AML-193 (cell line): ENCODE measurements at places on chromosomes 2 and 18.

DNA sequence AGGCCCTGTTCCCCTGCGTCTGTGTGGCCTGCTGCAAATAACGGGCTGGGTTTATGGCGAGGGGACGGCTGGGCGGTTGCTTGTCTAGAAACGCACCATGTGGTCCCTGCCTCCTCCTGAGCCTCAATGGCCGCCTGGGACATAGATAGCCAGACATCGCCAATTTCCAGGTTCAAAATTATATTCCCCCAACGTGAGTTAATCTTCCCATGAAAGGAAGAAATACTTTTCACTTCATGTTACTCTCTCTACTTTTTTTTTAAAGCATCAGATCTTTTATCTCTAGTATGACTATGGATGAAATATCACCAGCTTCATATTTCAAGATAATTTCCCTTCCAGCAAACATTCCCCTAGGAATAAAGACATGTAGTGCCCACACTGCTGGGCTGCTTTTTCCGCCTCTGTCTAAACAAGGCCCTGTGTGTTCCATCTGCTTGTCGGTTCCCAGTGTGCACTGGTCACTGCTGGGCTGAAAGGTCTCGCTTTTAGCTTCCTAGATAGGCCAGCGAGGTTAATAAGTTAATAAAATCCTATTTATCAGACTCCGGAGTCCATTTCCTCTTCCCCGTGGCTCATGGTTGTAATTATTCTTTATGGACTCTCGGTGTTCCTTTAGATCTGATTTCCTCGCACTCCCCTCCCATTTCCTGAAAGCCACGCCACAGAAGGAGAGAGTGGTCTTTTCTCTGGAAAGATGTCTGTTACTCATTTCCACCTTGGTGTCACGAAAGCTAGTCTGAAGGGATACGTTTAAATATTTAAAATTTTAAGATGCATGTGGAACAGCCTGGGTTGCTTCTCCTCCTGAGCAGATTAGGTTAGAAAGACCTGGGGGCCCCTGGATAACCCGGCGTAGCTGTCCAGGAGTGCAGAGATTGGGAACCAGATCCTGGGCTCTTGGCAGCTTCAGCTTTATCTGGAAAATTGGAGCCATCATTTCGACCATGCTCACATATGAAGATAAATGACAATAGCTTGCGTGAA lies 196.6 kb upstream of the COPS8 start:
- no peak for DNase-seq

GRCh38 chr18:57052759-57053158 lies 94.1 kb upstream of the BOD1L2 start:
- no peak for DNase-seq

- no peak for DNase-seq
Observed at GRCh38 chr2:45647986-45648520, 3.4 kb upstream of the PRKCE start.

GRCh38 chr18:26653943-26654615 lies 105.7 kb upstream of the KCTD1 start:
- no peak for DNase-seq

GRCh38 chr2:173184031-173185004 lies 108.7 kb downstream of the MAP3K20 start:
- no peak for DNase-seq

DNA sequence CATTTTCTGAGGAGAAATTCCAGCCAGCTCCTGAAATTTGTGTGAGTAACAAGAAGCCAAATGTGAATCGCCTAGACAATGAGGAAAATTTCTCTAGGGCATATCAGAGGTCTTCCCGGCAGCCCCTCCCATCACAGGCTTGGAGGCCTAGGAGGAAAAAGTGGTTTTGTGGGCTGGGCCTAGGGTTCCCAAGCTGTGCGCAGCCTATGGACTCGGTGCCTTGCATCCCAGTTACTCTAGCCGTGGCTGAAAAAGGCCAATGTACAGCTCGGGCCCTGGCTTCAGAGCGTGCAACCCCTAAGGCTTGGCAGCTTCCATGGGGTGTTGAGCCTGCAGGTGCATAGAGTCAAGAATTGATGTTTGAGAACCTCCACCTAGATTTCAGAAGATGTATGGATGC lies 556.2 kb upstream of the DSEL start:
- DNase-seq: no peak

DNA sequence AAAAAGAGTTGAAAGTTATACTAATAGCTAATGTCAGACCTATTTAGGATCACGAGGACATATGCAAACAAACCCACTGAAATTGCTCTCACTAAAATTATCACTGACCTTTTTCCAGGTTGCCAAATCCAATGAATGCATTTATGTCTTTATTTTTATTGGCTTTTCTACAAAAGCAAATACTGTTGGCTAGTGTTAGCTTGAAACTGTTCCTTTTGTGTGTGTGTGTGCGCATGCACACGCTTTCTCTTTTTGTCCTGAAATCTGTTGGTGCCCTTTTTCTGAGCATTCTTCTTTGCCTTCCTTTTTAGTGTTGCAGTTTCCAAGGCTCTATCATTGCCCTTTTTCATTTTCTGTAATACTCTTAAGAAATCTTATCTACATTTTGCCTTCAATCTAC lies 1269.2 kb downstream of the LRP1B start:
- DNase-seq: no peak

DNA sequence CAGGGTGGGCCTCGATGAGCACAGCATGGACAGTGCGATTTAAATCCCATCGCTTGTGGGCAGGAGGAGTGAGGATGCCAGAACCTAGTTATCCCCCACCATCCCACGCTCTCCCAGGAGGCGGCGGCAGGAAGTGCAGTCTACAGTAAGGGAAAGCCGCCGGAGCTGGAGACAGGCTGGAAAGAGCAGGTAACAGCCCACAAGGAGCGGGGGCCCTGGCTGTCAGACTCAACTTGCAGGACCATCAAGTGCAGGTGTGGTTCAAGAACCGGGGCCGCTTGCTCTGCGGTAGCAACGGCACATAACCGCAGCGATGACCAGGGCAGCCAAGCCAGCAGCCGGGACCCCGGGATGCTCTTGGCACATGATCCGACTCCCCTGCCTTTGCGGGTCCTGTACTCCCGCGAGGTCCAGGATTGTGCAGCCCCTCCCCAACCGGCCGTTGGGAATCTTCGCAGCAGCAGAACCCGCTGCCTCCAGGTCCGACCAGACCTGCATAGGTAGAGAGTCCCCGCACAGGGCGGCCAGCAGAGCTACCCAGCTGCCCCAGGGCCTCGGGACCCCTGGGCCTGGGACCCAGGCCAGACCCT lies 82.1 kb downstream of the BIN1 start:
- no peak for DNase-seq

DNA sequence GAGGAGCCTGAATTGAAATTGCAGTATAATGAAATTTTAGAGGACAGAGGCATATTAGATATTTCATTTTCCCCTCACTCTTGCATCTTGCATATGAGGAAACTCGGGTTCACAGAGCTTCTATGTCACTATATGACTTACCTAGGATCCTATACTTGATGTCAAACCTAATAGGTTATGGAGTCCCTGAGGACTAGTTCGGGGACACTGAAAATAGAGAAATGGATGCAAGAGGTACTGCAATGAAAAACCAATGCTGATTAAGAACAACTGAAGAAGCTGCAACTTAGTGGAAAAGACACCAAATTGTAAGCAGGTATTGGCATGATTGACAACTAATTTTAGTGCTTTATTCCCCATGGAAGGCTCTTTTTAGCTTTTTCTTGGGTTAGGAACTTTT lies 210.1 kb downstream of the IKZF2 start:
- no peak for DNase-seq

- no peak for DNase-seq
Observed at GRCh38 chr2:12642332-12642731, 74.4 kb upstream of the TRIB2 start.

DNA sequence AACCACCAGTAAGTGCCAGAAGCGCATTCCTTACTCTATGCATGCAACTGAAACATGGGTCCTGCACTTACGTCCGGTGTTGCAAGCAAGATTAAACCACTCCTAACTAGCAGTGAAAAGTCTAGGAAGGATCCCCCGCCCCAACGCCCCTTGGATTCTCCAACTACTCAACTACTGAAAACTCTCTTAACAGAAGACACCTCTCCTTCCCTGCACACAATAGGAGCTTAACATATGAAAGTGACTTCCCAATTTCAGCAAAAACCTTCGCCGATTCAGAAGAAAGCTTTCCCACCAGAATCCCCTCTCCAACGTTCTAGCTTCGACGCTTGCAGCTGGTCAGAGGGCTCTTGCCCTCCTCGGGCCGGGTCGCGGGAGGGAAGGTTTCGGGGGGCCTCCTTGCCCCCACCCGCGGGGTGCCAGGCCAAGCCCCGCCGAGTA lies 578 bp downstream of the IWS1 start:
- DNase-seq: peak; percentile 48

GRCh38 chr2:104572834-104573233 lies 281.1 kb upstream of the POU3F3 start:
- DNase-seq: peak; percentile 92

DNA sequence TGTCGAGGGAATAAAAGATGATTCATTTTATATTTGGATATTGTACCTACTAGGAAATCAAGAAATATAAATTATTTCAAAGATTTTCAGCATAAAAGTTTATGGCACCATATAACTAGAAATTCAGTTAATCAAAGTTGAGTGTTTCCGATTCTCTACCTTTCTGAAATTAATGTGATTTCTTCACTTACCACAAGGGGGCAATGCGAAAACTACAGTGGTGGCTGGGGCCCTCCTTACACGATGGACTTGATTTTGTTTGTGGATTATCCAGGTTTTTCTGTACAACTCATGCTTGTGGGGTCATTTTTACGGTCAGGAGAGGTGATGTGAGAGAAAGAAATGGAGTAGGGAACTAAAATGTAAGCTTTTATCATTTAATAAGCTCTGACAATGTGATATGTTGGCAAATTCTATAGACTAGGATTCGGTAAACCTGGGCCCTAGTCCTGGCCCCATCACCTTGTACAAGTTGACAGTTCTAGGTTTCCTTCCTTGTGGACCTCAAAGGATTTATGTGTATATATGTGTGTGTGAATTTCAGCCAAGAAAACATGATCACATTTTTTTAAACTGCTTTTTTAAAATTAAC lies 47.6 kb downstream of the G6PC2 start:
- DNase-seq: peak; percentile 24

- no peak for DNase-seq
Observed at GRCh38 chr2:81481242-81481993, 1176.9 kb upstream of the LRRTM1 start.
